ENCODE measurements at places on chromosomes 11 and 22. TPM values are rescaled to one million over a fixed set of nuclear protein-coding genes. Genes with fewer than 3 reads are reported as not detected.

GRCh38 chr11:129933891-129934290, 38.5 kb upstream of the NFRKB start:
- H3K4me1 ChIP-seq = no peaks in the 10 kb centered on the region
- H3K36me3 ChIP-seq = peaks cover 9% of the 10 kb centered on the region
- no peak overlapping the region for H3K27ac ChIP-seq
- H3K4me3 ChIP-seq = no peak overlapping the region

RELT gene
- 28.6 TPM for total RNA-seq

VSIG10L2 gene
- not detected for total RNA-seq

E2F8 gene
- 46.5 TPM for total RNA-seq

GRCh38 chr11:1178201-1178885, 20.6 kb downstream of the MUC5AC start:
- H3K36me3 ChIP-seq = no peaks in the 10 kb centered on the region
- H3K27ac ChIP-seq = no peak overlapping the region
- no peaks in the 10 kb centered on the region for H3K4me1 ChIP-seq
- no peak overlapping the region for H3K4me3 ChIP-seq
- no peaks in the 10 kb centered on the region for H3K27me3 ChIP-seq

- DNase-seq = peak; percentile 40
- no peak overlapping the region for H3K4me3 ChIP-seq
- peak overlapping the region; percentile 76 for H3K27ac ChIP-seq
- peaks cover 92% of the 10 kb centered on the region for H3K4me1 ChIP-seq
- H3K36me3 ChIP-seq = peaks cover 4% of the 10 kb centered on the region
Measured at GRCh38 chr22:30212363-30212995, 34.1 kb downstream of the LIF start.

PKNOX2 gene
- not detected for total RNA-seq

- DNase-seq = no peak
- H3K27me3 ChIP-seq = peaks cover 14% of the 10 kb centered on the region
- H3K4me1 ChIP-seq = peaks cover 8% of the 10 kb centered on the region
- H3K4me3 ChIP-seq = no peak overlapping the region
Measured at GRCh38 chr11:88534185-88534584, 196.6 kb upstream of the CTSC start.

- H3K27me3 ChIP-seq = no peaks in the 10 kb centered on the region
- H3K4me1 ChIP-seq = peaks cover 3% of the 10 kb centered on the region
- peaks cover 34% of the 10 kb centered on the region for H3K36me3 ChIP-seq
- H3K4me3 ChIP-seq = no peak overlapping the region
- no peak for DNase-seq
- H3K27ac ChIP-seq = no peak overlapping the region
Measured at GRCh38 chr11:111846063-111846462, 25.3 kb downstream of the ALG9 start.

- H3K36me3 ChIP-seq = no peaks in the 10 kb centered on the region
- H3K27ac ChIP-seq = no peak overlapping the region
- peaks cover 53% of the 10 kb centered on the region for H3K27me3 ChIP-seq
- H3K4me1 ChIP-seq = no peaks in the 10 kb centered on the region
- no peak overlapping the region for H3K4me3 ChIP-seq
Measured at GRCh38 chr11:116581349-116581748, 191.4 kb downstream of the BUD13 start.

- no peak overlapping the region for H3K27ac ChIP-seq
- H3K27me3 ChIP-seq = no peaks in the 10 kb centered on the region
- no peak for DNase-seq
- no peak overlapping the region for H3K4me3 ChIP-seq
Measured at GRCh38 chr22:24119476-24119875, 61.8 kb upstream of the SUSD2 start.

- H3K4me3 ChIP-seq = no peak overlapping the region
- peaks cover 13% of the 10 kb centered on the region for H3K4me1 ChIP-seq
- H3K27me3 ChIP-seq = peaks cover 16% of the 10 kb centered on the region
- H3K36me3 ChIP-seq = peaks cover 2% of the 10 kb centered on the region
- no peak for DNase-seq
Measured at GRCh38 chr11:69400771-69401590, 80.5 kb upstream of the LINC01488 start.

BACE1 gene
- total RNA-seq = 1.1 TPM

- H3K4me3 ChIP-seq = no peak overlapping the region
- H3K27me3 ChIP-seq = no peaks in the 10 kb centered on the region
- no peak for DNase-seq
- H3K36me3 ChIP-seq = no peaks in the 10 kb centered on the region
- peaks cover 4% of the 10 kb centered on the region for H3K4me1 ChIP-seq
- H3K27ac ChIP-seq = no peak overlapping the region
Measured at GRCh38 chr11:31323145-31323544, 46.4 kb downstream of the DCDC1 start.

- H3K36me3 ChIP-seq = no peaks in the 10 kb centered on the region
- H3K4me3 ChIP-seq = no peak overlapping the region
- no peaks in the 10 kb centered on the region for H3K4me1 ChIP-seq
- H3K27ac ChIP-seq = no peak overlapping the region
Measured at GRCh38 chr11:96940227-96940626, 550.4 kb downstream of the JRKL start.

DNA sequence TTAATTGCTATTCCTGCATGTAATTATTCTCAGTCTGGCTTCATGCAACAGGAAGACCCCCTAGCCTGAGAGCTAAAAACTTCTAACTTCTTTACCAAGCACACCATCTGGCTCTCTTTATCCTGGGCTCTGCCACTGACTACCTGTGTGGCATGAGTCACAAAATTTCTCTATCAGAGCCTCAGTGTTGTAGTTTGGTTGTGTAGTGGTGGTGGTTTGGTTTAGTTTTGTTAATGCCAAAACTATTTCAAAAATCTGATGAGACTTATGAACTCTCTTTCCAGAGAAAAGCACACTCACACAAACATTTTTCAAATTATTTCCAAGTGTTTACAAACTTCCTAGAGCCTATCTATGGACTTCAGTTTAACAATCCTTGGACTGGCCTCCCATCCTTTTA, 7.5 kb upstream of the IL17RA start:
- no peak for DNase-seq
- H3K36me3 ChIP-seq = no peaks in the 10 kb centered on the region
- H3K4me3 ChIP-seq = no peak overlapping the region
- peaks cover 23% of the 10 kb centered on the region for H3K27me3 ChIP-seq

GRCh38 chr11:70643642-70644041, 245.3 kb downstream of the CTTN start:
- H3K27ac ChIP-seq = no peak overlapping the region
- H3K27me3 ChIP-seq = peaks cover 2% of the 10 kb centered on the region
- no peaks in the 10 kb centered on the region for H3K4me1 ChIP-seq
- DNase-seq = no peak
- no peak overlapping the region for H3K4me3 ChIP-seq

DNA sequence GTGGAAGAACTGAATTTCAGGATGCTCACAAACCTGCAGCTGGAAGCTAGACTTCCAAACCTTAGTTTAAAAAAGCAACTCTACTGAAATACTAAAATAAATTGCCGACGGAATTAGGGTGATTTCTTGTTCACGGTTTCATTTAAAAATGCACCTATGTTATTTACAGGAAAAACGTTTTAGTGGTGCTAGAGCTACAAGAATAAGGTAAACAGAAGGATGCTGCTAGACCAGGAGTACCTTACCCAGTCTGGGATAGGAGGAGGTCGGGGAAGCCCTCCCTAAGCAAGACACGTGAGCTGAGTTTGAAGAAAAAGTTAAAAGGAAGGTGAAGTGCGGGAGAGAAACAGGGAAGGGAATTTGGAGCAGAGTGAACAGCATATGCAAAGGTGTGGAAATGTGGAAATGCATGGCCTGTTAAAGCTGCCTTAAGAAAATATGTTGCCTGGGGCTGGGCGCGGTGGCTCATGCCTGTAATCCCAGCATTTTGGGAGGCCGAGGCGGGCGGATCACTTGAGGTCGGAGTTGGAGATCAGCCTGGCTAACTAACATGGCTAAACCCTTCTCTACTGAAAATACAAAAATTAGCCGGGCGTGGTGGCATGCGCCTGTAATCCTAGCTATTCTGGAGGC, 1.4 kb upstream of the FTH1 start:
- H3K27ac ChIP-seq = peak overlapping the region; percentile 97
- H3K36me3 ChIP-seq = peaks cover 34% of the 10 kb centered on the region
- H3K4me3 ChIP-seq = peak overlapping the region; percentile 93
- H3K27me3 ChIP-seq = no peaks in the 10 kb centered on the region
- no peak for DNase-seq
- H3K4me1 ChIP-seq = peaks cover 64% of the 10 kb centered on the region

C1QTNF4 gene
- total RNA-seq = not detected

GRCh38 chr11:1445741-1446445, 40.7 kb downstream of the MOB2 start:
- H3K27ac ChIP-seq = no peak overlapping the region
- no peak for DNase-seq
- H3K4me3 ChIP-seq = no peak overlapping the region

BLID gene
- not detected for total RNA-seq

OPCML gene
- not detected for total RNA-seq

GRCh38 chr11:123407130-123407995, 22.7 kb upstream of the GRAMD1B start:
- H3K36me3 ChIP-seq = no peaks in the 10 kb centered on the region
- H3K4me3 ChIP-seq = peak overlapping the region; percentile 65
- H3K4me1 ChIP-seq = peaks cover 30% of the 10 kb centered on the region
- H3K27me3 ChIP-seq = peaks cover 8% of the 10 kb centered on the region

DNA sequence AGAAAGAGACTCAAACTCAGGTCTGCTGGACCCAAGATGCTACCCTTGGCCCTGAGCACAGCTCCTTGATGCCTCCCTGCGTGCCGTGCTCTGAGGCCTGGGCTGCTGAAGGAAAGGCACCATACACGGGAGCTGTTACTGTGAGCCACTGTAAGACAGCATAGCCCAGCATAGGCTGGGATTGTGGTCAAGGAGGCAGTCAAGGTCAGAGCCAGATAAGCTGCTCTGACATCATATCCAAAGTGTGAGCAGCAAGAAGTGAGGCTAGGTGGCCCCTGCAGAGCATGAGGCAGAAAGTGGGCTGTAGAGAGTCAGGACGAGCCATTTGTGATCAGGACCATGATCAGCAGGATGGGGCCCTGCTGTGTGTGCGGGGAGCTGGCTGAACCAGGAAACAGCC, 7.7 kb downstream of the SLC22A8 start:
- no peak overlapping the region for H3K27ac ChIP-seq
- DNase-seq = no peak
- peaks cover 10% of the 10 kb centered on the region for H3K27me3 ChIP-seq
- no peaks in the 10 kb centered on the region for H3K4me1 ChIP-seq
- H3K4me3 ChIP-seq = no peak overlapping the region

TCN1 gene
- not detected for total RNA-seq

DNA sequence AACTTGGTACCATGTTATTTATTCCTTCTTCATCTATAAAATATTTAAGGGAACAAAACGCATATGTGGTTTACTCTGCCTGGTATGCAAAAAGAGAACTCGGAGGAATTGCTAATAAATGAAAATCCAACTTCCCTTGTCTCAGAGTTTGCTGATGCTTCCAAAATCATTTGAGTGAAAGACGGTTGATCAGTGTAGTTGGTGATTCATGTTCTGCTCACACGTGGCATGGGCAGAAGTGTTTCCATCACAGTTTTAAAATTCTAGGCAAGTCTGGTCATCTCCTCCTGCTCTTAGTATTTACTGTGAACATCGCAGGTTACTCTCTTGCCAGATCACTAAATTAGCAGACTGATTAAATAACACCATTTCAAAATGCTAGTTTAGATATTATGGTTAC, 11.9 kb upstream of the PARVB start:
- H3K4me3 ChIP-seq = no peak overlapping the region
- no peak for DNase-seq
- H3K4me1 ChIP-seq = no peaks in the 10 kb centered on the region
- H3K27me3 ChIP-seq = no peaks in the 10 kb centered on the region
- no peaks in the 10 kb centered on the region for H3K36me3 ChIP-seq

CELF1 gene
- 104 TPM for total RNA-seq

- H3K4me3 ChIP-seq = no peak overlapping the region
- H3K27me3 ChIP-seq = no peaks in the 10 kb centered on the region
- no peak for DNase-seq
- H3K27ac ChIP-seq = no peak overlapping the region
- H3K4me1 ChIP-seq = no peaks in the 10 kb centered on the region
Measured at GRCh38 chr11:84607975-84608836, 1018.9 kb downstream of the DLG2 start.

GTSE1 gene
- 114 TPM for total RNA-seq

PRDX5 gene
- 102 TPM for total RNA-seq

- H3K4me3 ChIP-seq = no peak overlapping the region
- DNase-seq = no peak
- no peak overlapping the region for H3K27ac ChIP-seq
- no peaks in the 10 kb centered on the region for H3K4me1 ChIP-seq
- no peaks in the 10 kb centered on the region for H3K36me3 ChIP-seq
Measured at GRCh38 chr11:71139516-71140205, 112.7 kb downstream of the SHANK2 start.

DNA sequence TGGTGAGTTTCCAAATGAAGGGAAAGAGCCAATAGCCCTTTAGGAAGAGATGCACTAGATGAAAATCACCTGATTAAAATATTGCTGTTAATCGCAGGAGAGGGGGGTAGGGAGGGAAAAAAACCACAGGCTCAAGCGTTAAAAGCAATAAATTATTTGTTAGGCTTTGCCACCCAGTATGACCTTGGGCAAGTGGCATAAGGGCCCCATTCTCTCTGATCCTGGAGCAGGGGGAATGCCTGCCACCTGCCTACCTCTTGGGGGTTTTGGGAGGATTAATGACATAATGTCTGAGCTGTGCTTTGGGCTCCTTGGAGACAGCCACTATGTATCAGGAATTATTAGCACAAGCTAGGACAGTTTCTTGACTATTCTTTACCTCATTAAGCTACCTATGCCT, 80.0 kb downstream of the ZNRF3 start:
- H3K4me3 ChIP-seq = no peak overlapping the region
- no peaks in the 10 kb centered on the region for H3K36me3 ChIP-seq
- peaks cover 73% of the 10 kb centered on the region for H3K27me3 ChIP-seq
- no peak overlapping the region for H3K27ac ChIP-seq
- no peaks in the 10 kb centered on the region for H3K4me1 ChIP-seq
- no peak for DNase-seq

GRCh38 chr22:35842954-35843353, 125.3 kb downstream of the APOL5 start:
- H3K4me3 ChIP-seq = no peak overlapping the region
- H3K27me3 ChIP-seq = peaks cover 24% of the 10 kb centered on the region
- no peaks in the 10 kb centered on the region for H3K36me3 ChIP-seq

TUBGCP6 gene
- total RNA-seq = 58.1 TPM

KDM2A gene
- 90.3 TPM for total RNA-seq

GRCh38 chr11:81030186-81030585, 1589.4 kb upstream of the TENM4 start:
- H3K27ac ChIP-seq = no peak overlapping the region
- no peak overlapping the region for H3K4me3 ChIP-seq
- H3K4me1 ChIP-seq = no peaks in the 10 kb centered on the region
- no peak for DNase-seq

DNA sequence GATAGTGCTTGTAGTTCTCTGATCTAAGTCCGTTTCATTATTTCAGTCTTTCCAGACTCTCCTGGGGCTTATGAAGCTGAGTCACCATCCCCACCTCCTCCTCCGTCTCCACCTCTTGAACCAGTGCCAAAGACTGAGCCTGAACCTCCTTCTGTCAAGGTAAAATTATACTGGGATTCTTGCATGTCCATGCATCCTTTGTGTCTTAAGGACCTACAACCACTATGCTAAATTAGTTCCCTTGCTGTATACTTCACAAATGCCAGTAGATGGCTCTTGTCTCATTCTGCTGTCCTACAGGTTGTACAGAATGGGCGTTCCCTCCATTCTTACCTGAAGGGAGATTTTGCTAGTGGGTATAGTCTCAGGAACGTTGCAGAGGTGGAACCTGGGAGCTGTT, 42.2 kb downstream of the POLD3 start:
- no peaks in the 10 kb centered on the region for H3K27me3 ChIP-seq
- no peak for DNase-seq
- peaks cover 69% of the 10 kb centered on the region for H3K36me3 ChIP-seq
- H3K27ac ChIP-seq = no peak overlapping the region
- H3K4me3 ChIP-seq = no peak overlapping the region
